Osteocyte (in vitro differentiated cells): ENCODE measurements at places on chromosomes 4 and X.

DNA sequence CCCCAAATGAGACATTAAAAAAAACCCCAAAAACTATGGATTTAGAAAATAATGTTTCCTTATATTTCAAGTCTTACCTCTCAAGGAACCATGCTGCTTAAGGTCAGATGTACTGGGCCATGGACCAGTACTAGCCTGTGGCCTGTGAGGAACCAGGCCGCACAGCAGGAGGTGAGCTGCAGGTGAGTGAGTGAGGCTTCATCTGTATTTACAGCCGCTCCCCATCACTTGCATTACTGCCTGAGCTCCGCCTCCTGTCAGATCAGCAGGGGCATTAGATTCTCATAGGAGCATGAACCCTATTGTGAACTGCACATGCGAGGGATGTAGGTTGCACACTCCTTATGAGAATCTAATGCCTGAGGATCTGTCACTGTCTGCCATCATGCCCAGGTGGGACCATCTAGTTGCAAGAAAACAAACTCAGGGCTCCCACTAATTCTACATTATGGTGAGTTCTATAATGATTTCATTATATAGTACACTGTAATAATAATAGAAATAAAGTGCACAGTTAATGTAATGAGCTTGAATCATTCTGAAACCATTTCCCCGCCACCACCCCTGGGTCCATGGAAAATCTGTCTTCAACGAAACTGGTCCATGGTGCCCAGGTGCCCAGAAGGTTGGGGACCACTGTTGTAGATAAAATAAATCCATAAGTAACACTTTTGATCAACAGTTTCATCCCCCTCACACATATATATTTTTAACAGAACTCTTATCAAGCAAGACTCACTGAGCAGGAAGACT is 105.3 kb upstream of the CBR4 start:
- DNase-seq: no peak

DNA sequence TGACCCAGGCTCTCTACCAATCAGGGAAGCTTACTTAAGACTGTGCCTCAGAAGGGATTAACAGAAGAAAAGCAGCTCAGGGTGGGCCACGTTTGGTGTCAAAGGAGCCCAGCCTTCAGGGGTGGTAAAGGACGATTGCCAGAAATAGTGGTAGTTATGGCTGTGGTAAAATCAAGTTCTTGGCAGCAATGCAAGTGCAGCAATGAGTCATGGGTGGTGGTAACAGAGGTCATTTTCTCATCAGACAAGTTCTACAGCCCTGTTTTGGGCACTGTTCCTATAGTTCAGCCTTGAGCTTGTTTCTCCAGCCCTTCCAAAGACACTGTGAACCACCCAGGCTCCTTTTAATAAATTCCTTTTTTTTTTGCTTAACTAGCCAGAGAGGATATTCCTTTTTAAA is 120.3 kb downstream of the EFHC2 start:
- DNase-seq: no peak

DNA sequence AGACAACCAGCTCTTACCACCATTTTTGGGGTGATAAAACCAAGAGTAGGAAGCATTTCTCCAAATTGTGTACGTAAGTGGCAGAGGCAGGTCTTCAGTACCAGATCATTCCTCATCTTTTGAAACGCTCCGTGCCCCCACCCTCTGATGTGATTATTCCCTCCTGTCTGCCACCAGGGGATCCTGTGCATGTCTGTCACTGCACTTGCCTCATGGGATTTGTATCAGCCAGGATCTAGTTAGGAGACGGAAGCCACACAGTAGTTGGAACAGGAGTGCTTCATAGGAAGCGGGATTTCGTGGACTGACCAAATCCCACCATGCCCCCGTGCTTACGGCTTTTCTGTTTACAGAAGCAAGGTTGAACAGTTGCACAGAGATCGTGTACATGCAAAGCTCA is 75.5 kb downstream of the SHROOM2 start:
- DNase-seq: no peak

DNA sequence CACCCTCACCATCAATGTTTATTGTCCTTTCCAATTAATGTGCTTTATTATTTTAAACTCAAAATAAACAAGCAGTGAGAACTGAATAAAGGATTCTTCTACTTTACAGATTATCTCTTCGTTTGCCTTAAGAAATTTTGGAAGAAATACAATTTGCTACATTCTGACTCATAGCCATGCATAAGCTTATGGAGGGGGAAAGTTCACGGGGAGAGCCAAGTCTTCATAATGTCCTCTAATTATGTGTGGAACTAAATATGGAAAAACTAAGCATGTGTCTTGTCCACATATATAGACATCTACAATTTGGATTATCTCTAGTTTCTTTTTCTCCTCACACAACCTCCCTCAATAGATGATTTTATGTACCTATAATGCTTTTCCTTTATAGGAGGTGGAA is 17.5 kb downstream of the CXCL13 start:
- no peak for DNase-seq

- DNase-seq: no peak
Observed at GRCh38 chrX:131257367-131257766, 31.7 kb downstream of the IGSF1 start.

- no peak for DNase-seq
Observed at GRCh38 chr4:128305942-128306341, 18.3 kb upstream of the PGRMC2 start.

DNA sequence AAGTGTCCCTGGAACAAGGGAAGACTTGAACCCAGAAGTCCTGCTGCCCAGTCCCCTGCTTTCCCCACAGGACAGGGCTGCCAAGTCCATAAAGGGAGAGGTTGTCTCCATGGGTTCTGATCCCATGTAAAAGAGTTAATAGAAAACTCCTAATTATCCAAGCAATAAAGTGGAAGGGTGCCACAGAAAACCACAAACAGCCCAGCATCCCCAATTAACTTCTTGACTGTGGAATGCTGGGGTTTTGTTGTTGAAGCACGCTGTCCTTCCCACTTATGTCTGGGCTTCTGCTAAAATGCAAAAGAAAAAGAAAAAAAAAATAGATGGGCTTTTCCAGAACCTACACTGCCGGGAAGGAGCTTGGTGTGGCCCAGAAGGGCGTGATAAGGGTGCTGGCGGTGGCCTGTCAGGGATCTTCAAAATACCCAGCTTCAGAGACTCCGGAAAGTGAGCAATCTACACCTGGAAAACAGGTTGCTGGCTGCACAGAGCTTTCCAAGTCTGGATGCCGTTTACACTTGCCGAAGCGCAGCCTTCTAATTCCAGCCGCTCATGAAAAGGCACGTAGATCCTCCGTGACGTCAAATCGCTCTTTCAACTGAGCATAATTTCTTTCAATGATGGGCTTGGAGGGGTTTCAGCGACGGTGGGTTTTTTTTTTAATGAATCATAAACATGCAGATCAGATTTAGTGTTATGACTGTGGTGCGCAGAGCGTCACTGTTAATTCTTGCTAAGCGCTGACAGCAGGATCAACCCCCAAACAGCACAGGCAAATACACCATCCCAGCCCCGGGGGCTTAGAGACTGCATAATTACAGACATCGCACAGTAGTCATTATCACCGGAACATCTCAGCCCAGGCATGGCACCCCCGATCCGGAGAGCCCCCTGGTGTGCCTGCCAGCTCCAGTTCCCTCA is 197.6 kb downstream of the BCOR start:
- DNase-seq: no peak

DNA sequence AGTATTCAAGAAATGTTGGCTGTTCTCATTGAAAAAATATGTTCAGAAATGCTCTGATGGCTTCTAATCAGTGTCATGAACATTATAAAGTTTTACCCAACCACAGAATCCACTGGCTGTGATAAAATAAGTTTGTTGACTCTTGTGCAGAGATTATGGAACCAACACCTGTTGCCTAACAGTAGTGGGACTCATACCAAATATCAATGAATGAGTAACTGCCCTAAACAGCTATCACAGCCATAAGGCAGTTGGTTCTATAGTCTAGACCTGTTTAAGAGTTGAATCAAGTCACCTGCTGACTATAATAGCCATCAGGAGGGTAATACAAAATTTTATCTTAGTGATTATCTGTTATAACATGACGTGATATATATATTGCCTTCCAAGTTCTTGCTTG is 168.3 kb downstream of the ATOH1 start:
- no peak for DNase-seq

- peak; percentile 83 for DNase-seq
Observed at GRCh38 chrX:71492231-71493065, 40.5 kb upstream of the OGT start.

GRCh38 chr4:4857809-4858508 is 1.5 kb upstream of the MSX1 start:
- DNase-seq: no peak

GRCh38 chr4:18390655-18391353 is 369.2 kb upstream of the LCORL start:
- DNase-seq: no peak

DNA sequence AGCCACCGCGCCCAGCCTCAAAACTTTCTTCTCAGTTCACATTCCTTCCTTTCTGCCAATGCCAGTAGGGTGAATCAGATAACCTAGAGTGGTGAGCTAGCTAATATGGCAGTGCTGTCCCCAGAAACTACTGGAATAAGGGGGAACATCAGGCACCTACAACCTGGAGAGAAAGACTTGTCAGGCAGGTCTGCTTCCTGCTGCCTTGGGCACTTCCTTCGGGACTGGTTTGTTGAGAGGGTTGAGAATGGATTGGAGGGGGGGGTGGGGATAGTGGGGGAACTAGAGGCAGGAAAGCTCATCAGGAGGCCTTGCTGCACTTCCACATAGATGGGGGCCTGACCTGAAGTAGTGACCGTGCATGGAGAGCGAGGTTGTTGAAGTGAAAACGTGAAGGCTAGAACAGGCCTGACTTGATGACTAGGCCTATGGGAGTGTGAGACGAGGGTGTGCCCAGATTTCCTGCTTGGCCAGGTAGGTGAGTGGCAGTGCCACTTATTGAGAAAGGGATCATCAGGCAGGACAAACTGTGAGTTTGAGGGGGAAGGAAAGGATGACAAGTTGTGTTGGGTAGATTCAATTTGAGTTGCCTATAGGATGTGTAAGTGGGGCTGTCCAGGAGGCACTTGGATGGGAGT is 33.4 kb downstream of the SLC25A5 start:
- DNase-seq: no peak

- DNase-seq: no peak
Observed at GRCh38 chrX:116462822-116463221, at the start of gene CT83. TSS of gene CT83 (minus strand) at chrX:116462976. CDS start at chrX:116462856, 120 bp downstream.

GRCh38 chrX:104255465-104255864 is 732 bp upstream of the ESX1 start:
- no peak for DNase-seq

- no peak for DNase-seq
Observed at GRCh38 chrX:40552768-40553167, 28.0 kb upstream of the ATP6AP2 start.

GRCh38 chr4:12545812-12546211 is 938.3 kb downstream of the RAB28 start:
- no peak for DNase-seq

- no peak for DNase-seq
Observed at GRCh38 chr4:122831515-122832196, 5.0 kb downstream of the FGF2 start.

GRCh38 chrX:12610079-12610478 is 181.1 kb upstream of the PRPS2 start:
- DNase-seq: no peak

- DNase-seq: no peak
Observed at GRCh38 chr4:78437608-78438088, 113.9 kb upstream of the ANXA3 start.

- DNase-seq: no peak
Observed at GRCh38 chr4:148730082-148730640, 287.9 kb upstream of the NR3C2 start.

- no peak for DNase-seq
Observed at GRCh38 chr4:15327311-15328298, 100.2 kb upstream of the C1QTNF7 start.

DNA sequence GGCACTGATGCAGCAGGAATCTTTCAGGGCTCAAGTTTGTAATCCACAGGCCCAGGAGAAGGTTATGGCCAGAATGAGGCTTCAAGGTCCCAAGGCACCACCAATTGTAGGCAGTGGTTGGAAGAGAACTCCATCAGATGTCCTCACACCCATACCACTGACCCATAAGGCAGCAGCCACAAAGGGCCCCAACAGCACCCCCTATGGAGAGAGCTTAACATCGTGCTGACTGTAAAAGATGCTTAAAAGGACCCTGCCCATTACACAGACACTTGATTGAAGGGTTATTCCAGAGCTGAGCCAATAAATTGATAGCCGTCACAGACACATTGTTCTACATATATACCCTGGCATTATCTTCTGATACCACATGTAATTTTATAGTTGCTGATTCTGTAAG is 113.7 kb downstream of the SOWAHB start:
- no peak for DNase-seq
